ENCODE measurements at places on chromosomes 12 and 14. TPM values are rescaled to one million over a fixed set of nuclear protein-coding genes. Genes with fewer than 3 reads are reported as not detected.
A peak's percentile ranks its signal among the peaks of the same experiment; 100 is the strongest.

GRCh38 chr12:76084863-76085519 lies 506 bp upstream of the NAP1L1 start:
- no peak for DNase-seq
- H3K4me3 ChIP-seq = peak overlapping the region; percentile 86
- peak overlapping the region; percentile 97 for H3K27ac ChIP-seq
- H3K36me3 ChIP-seq = no peaks in the 10 kb centered on the region
- H3K4me1 ChIP-seq = peaks cover 17% of the 10 kb centered on the region
- H3K27me3 ChIP-seq = no peaks in the 10 kb centered on the region

TAS2R9 gene
- not detected for total RNA-seq

EFS gene
- total RNA-seq = 0.67 TPM

- no peak overlapping the region for H3K4me3 ChIP-seq
- H3K27ac ChIP-seq = no peak overlapping the region
- H3K27me3 ChIP-seq = no peaks in the 10 kb centered on the region
- no peaks in the 10 kb centered on the region for H3K36me3 ChIP-seq
Measured at GRCh38 chr12:69639400-69640016, 28.8 kb upstream of the LRRC10 start.

DNA sequence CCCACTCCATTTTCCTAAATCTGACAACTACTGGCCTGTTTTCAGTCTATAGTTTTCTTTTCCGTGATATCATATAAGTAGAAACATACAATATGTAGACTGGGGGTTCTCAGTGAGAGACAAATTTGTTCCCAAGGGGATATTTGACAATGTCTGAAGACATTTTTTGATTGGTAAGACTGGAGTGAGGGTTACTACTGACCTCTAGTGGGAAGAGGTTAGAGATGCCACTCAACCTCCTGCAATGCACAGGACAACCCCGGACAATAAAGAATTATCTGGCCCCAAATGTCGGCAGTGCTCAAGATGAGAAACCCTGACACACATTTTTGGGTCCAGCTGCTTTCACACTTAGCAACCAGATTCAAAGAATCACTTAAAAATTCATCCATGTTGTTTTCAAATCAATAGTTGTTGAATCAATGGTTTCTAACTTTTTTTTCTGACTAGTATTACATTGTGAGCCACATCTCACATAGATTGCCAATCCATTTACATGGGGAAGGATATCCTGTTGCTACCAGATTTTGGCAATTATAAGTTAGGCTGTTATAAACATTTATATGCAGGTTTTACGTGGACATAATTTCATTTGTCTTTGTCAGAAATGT lies 307.1 kb downstream of the RPL10L start:
- no peaks in the 10 kb centered on the region for H3K4me1 ChIP-seq
- no peak for DNase-seq
- H3K36me3 ChIP-seq = no peaks in the 10 kb centered on the region
- no peak overlapping the region for H3K4me3 ChIP-seq
- H3K27ac ChIP-seq = no peak overlapping the region

TMEM119 gene
- total RNA-seq = 0.25 TPM

- no peak for DNase-seq
- peaks cover 61% of the 10 kb centered on the region for H3K4me1 ChIP-seq
- no peak overlapping the region for H3K4me3 ChIP-seq
- H3K27ac ChIP-seq = peak overlapping the region; percentile 86
- no peaks in the 10 kb centered on the region for H3K36me3 ChIP-seq
- no peaks in the 10 kb centered on the region for H3K27me3 ChIP-seq
Measured at GRCh38 chr12:122841544-122842321, 6.5 kb downstream of the HIP1R start.

- H3K4me1 ChIP-seq = no peaks in the 10 kb centered on the region
- no peak for DNase-seq
- no peak overlapping the region for H3K4me3 ChIP-seq
- H3K27ac ChIP-seq = no peak overlapping the region
Measured at GRCh38 chr14:58738876-58739275, 101.1 kb downstream of the DACT1 start.

NID2 gene
- total RNA-seq = 15.4 TPM

HOXC12 gene
- total RNA-seq = not detected

GRCh38 chr12:630656-631632 lies 32.3 kb downstream of the NINJ2 start:
- H3K4me1 ChIP-seq = peaks cover 28% of the 10 kb centered on the region
- DNase-seq = no peak
- no peaks in the 10 kb centered on the region for H3K27me3 ChIP-seq

E2F7 gene
- not detected for total RNA-seq

DNA sequence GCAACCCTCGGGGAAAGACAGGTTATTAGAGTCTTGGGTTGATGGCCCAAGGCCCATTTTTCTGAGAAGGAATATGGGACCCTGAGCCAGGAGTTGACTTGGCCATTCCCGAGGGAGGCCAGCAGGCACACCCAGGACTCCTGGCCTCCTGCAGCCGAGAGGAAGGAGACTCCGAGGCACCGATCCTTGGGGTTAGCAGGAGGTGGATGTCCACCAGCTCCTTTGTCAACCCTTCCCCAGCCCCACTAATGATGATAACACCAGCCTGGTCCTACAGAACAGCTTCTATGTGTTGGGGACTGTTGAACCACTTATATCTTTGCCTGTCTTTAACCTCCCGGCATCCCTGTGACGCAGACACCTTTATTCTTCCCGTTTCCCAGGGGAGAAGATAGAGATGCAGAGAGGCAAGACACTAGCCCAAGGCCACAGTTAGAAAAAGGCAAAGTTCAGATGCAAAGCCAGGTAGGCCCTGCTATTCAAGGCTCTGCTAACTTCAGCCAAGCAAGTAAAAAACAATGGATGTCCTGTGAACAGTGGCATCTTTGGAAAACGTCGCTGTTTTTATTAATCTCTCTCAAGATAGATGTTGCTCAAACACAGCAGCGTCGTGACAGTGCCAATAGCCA lies 767.3 kb upstream of the TBX3 start:
- H3K36me3 ChIP-seq = no peaks in the 10 kb centered on the region
- DNase-seq = no peak
- no peak overlapping the region for H3K27ac ChIP-seq
- peak overlapping the region; percentile 47 for H3K4me3 ChIP-seq
